Activated naive CD8-positive, alpha-beta T cell treated with anti-CD3 and anti-CD28 coated beads for 36 hours (primary cell): ENCODE measurements at places on chromosomes 13 and 19.

GRCh38 chr19:49536921-49537462 lies 9.2 kb downstream of the RCN3 start:
- DNase-seq, result no peak

DNA sequence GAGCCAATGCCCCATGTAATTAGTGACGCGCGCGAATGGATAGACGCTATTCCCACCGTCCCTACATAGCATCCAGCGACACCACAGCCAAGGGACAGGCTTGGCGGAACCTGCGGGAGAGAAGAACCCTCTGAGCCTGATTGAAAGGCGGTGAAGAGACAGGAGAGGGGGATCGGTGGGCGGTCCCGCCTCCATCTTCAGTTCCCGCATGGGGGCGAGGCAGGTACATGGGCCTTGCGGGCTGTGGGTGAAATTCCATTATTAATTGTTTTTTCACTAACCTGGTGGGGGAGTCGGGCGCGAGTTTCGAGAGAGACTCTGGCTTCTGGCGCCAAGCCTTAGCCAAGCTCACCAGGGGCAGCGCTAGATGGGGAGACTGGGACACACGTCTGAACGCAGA lies 8.4 kb upstream of the TEX101 start:
- DNase-seq, result no peak

- no peak for DNase-seq
These were observed 37.2 kb downstream of the STK24 start for GRCh38 chr13:98539666-98540065.

- DNase-seq, result peak; percentile 9
These were observed 2.7 kb upstream of the ZFP82 start for GRCh38 chr19:36420961-36421748.

- no peak for DNase-seq
These were observed 130.2 kb upstream of the SPACA7 start for GRCh38 chr13:112245989-112246388.

- no peak for DNase-seq
These were observed 3.1 kb downstream of the NXNL1 start for GRCh38 chr19:17457616-17458015.

DNA sequence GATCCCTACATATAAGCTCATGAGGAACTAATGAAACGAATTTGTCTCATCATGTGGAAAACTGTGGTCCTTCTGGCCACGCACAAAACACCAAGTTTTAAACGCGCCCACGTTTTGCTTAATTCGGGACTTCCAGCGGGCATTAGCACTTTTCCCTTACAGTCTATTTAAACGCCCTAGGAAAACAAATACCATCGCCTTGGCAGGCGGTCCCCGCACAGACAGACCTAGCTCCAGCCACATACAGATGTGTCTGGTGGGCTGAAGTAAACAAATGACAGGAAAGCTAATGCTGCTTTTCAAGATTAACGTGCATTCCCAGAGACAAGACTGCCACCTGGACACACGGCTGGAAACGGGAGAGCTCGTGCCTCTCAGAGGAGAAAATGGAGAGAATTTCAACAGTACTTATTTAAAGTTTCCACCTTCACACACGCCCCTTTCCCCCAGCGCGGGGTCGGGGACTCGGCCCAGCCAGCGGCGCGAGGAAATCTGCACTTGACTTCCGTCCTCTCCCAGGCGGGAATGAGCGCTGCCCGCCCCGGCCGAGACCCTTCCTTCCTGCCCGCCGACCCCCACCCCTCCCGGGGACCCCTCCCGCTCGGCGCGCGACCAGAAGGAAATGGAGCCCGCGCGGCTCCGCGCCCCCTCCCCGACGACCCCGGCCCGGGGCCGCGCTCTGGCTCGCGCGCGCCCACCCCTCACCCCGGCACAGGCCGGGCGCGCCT lies 931 bp downstream of the USP12 start:
- DNase-seq, result peak; percentile 48

- DNase-seq, result no peak
These were observed 85.9 kb downstream of the SLITRK1 start for GRCh38 chr13:83796364-83796763.

DNA sequence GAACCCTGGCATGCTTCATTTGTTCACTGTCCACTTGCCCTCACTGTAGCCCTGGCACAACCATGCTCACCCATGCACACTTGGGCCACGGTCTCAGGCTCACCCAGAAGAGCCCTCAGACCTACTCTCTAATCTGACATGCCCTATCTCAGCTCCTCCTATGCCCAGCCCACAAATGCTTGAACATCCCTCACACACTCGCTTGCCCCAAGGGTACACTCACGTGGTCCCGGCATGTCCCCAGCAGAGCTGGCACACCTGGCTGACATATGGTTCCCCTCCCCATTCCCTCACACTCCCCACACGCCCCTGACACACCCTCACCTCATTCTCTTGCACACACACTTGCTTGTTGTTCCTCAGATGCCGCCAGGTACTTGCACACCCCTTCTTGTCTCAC lies 55.7 kb downstream of the MAP4K1 start:
- no peak for DNase-seq

DNA sequence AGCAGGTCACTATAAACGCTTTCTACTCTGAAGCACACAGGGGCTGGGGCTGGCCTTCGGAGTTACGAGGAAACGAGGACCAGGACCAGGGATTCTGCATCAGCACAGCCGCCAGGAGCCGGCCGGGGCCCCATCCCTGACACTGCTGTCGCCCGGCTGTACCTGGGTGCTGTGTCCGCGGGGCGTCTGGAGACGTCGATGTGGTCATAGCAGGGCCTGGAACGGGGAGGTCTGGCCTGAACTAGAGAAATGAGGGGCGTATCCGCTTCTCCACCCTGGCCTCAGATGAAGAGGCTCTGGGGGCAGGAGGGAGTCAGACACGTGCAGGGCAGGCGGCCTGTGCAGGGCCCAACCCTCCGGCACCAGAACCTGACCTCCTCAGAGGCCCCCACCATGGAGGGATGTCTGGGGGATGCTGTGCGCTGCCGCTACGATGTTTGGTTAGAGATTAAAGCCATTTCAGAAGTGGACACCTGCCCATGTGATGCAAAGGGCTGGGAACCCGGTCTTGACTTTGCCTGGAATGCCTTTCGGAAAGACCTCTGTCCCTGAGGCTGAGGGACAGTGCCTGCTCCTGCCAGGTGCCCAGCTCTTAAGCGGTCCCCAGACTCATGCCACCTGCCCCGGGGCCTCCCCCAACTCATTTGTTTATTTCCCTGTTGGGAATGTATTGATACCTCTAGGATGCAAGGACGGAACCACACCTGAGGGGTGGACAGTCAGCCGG lies 21.4 kb downstream of the GAS6 start:
- no peak for DNase-seq

GRCh38 chr13:75440100-75440499 lies 41.9 kb downstream of the TBC1D4 start:
- DNase-seq, result no peak

- DNase-seq, result no peak
These were observed 7.8 kb upstream of the NTN5 start for GRCh38 chr19:48680436-48681126.

- peak; percentile 33 for DNase-seq
These were observed 59.6 kb downstream of the PDS5B start for GRCh38 chr13:32645854-32646253.

- DNase-seq, result no peak
These were observed 45.8 kb downstream of the TMEM255B start for GRCh38 chr13:113804703-113805430.

GRCh38 chr19:10812902-10813404 lies 23.1 kb downstream of the TMED1 start:
- no peak for DNase-seq

DNA sequence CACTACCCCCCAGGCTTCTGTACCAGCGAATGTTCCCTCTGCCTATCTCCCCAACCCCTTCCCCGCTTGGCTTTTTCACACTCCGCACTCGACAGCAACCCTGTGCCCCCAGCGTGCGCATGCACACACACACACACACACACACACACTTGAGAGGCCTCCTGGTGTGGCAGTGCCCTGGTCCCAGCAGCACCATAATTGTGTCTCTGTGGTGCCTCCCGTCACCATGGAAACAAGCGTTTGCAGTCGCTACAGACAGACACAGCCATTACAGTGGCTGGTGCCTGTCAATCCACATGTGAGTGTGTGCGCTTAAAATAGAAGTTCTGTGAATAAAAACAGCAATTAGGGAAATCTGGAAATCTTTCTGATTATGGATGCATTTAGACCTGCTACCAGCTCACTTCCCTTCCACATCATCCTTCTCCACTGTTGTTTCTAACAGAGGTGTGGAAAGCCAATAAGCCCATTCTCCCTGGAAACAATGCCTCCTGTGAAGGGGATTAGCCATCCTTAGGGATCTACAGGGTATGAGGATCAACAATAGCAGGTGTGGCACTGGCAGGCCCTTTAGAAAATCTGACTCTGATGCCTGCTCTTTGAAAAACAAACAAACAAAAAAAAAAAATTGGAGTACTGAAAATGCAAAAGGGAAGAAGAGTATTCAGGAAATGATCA lies 146.3 kb downstream of the DCLK1 start:
- DNase-seq, result no peak

- DNase-seq, result no peak
These were observed 13.4 kb upstream of the MTRF1 start for GRCh38 chr13:41276824-41277223.

DNA sequence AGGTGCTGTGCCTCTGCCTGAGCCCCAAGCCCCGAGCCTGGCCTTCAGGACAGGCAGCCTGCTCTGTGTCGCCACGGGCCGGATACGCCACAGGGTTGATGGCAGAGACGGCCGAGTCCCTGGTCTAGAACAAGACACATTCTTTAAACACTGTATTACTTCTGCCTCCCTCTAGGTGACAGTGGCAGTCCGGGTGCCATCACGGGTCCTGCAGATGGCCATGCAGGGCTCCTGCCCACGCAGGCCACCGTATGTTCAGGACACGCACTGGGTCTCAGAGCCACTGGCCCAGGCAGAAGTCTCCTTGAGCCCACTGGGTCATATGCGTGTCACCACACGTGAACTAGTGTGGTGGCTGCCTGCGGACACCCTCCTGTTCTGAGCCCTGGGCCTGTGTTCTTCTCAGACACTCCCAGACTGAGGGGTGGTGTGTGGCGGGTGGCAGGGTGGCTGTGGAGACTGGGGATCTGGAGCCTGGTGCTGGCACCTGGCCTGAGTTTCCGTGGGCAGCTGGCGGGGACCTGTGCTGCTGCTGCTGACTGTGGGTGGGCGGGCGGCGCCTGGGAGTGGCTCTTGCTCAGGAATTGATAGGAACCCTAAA lies 4.4 kb downstream of the PLEKHJ1 start:
- DNase-seq, result no peak

DNA sequence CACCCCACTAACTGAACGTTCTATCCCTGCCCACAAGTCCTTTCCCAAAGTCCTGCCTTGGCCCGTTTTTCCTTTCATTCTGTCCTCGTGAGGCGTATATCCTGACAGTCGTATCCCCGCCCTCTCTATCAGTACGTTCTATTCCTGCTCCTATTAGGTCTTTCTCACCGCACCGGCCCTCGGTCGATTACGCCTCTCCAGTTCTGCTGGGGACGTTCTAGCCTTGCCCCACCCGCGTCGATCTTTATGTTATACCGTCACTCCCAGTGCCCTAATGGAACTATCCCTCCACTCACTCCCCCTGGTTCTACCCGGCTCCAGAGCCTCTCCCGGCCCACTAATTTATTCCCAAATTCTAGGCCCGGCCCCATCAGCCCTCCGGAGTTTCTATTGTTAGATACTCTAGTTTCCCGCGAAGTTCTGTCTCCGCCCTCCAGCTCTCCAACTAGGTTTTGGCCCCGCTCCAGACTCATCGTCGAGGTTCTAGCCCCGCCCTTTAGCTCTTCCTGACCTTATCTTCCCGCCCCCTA lies 2.0 kb downstream of the PLAUR start:
- no peak for DNase-seq

DNA sequence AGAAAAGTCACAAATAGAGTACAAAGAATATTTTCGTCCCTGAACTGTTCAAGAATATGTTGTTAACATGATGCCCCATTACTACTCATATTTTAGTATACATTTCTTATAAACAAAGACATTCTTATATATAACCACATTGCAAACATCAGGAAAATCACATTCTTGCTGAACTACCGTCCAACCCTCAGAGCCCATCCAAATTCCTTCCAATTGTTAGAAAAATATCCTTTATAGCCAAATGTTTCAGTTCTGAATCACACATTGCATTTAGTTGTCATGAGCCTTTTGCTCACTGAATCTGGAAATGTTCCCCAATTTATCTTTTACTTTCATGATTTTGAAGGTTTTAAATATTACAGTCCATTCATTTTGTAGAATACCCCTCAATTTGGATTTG lies 467.8 kb upstream of the ARGLU1 start:
- DNase-seq, result no peak

- DNase-seq, result peak; percentile 77
These were observed 4.0 kb upstream of the GRIN3B start for GRCh38 chr19:996051-996838.

GRCh38 chr13:38283346-38283745 lies 66.3 kb upstream of the UFM1 start:
- DNase-seq, result no peak

DNA sequence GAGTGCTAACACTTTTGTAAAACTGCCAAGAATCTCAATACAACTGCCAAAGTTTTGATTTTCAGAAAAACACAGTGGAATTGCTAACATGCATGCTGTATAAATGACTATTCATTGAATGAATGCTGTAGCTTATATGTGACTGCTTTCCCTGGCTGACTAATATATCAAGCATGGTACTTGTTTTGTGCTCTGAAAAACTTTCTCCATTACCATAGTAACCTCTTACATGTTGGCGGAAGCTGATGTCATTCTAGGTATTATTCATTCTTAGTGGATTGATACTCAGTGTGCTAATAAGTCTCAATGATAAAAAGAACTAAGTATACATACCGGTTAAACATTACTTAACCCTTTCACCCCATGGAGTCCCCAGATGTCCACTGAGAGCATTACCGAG lies 166.1 kb upstream of the MYO16 start:
- DNase-seq, result no peak

DNA sequence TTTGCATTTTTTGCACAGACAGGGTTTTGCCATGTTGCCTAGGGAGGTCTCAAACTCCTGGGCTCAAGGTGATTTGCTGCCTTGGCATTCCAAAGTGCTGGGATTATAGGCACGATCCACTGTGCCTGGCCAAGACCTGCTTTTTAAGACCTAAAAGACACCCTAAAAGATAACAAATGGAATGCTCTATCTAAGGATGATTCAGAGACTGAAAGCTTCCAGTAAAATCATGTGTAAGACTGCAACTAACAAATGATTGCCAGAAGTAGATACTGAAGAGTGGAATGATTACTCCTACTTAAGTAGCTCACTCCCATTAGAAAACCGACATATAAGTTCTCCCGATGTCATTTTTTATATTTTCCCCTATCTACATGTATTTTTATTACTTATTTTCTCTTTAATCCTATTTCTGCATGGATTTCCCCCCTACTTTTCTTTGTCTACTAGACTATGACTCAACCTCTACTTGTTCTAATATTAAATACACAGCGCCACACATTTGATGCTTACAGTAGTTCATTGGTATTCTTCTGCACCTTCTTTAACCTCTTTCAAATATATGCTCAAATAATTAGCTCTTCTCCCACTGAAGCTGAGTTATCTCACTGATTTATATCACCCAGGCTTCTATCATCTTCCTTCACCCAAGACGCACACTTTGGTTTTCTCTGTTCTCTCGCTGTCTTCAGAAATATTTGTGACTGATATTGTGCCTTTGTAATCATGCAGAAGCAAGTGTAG lies 32.2 kb upstream of the KLF12 start:
- DNase-seq, result no peak

GRCh38 chr19:56508290-56508778 lies 679 bp downstream of the ZNF471 start:
- no peak for DNase-seq
